ENCODE measurements at places on chromosomes 11 and 22.

DNA sequence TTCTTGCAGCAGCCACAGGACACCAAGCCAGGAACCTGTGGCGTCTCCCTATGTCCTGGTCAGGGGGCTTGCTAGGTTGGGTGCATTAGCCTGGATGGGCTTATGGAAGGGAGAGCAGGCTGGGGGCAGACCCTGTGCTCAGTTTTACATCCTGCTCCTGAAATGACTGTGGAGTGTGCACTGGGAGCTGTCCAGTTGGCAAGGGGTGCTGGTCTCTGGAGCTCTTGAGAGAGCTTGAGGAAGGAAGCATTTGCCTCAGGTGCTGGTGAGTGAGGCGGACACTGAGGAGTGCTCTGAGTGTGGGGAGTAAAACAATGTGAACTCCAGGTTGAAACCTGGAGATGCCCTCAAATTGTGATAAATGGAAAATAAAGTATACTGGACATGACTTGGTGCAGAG lies 3.4 kb downstream of the SCGB1D4 start:
- DNase-seq, result no peak

GRCh38 chr11:64204464-64204989 lies 2.0 kb upstream of the FERMT3 start:
- peak; percentile 60 for DNase-seq

GRCh38 chr11:33475993-33476392 lies 218.8 kb downstream of the HIPK3 start:
- DNase-seq, result peak; percentile 57

DNA sequence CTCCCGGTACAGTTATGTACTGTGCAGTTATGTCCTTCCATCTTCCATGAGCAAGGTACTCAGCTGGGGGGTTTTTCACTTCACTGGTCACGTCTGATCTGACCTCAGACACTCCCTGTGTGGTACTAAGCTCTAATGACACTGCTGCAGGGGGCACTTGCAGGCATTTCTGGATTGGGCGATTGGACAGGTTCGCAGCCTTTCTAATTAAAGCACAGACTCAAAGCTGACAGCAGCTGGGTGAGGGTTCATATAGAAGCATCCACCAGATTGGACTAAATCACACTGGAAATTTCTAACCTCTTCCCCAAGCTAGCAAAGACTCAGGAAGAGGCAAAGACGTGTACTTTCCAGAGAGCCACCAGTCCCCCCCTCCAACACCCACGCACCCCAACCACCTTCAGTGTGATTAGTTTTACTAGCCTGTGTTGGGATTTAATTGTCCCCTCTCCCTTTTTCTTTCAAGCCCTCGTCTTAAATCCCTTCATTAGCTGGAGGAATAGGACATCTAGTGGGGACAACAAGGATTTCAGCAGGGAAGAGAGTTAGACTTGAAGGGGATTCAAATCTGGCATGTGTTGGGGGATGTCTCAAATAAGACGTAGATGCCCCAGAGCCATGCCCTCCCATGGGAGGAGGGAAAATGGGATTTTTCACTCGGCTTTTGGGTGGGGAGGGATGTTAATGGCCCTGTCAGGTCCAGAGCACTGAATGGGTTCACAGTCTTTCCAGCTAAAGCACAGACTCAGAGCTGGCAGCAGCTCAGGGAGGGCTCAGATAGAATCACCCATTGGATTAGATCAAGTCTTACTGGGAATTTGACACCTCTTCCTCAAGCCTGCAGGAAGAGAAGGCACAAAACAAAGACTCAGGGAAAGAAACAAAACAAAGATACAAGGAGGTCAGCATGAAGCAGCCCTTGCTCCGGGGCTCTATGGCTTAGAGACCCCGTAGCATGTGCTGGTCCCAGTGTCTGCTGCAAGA lies 10.9 kb downstream of the INS start:
- DNase-seq, result no peak

DNA sequence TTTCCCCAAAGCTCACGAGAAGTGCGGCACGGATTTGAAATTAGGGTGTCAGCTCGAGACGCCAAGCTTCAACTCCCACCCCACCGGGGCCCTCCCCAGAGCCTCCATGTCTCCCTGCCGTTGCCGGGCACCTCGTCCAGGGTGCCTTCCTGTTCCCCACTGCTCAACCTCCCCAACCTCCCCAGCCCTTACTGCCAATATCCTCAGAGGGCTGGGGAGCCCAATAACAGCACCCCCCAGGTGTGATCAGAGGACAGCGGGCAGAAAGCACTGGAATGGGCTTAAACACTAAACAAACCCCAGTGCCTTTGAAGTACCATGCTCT lies 1336.4 kb downstream of the TBC1D22A start:
- no peak for DNase-seq

GRCh38 chr22:50633086-50633485 lies 5.1 kb upstream of the ARSA start:
- DNase-seq, result no peak

Data from NCI-H187 (cell line).